CMK (cell line): ENCODE measurements at places on chromosomes 6 and 20.

DNA sequence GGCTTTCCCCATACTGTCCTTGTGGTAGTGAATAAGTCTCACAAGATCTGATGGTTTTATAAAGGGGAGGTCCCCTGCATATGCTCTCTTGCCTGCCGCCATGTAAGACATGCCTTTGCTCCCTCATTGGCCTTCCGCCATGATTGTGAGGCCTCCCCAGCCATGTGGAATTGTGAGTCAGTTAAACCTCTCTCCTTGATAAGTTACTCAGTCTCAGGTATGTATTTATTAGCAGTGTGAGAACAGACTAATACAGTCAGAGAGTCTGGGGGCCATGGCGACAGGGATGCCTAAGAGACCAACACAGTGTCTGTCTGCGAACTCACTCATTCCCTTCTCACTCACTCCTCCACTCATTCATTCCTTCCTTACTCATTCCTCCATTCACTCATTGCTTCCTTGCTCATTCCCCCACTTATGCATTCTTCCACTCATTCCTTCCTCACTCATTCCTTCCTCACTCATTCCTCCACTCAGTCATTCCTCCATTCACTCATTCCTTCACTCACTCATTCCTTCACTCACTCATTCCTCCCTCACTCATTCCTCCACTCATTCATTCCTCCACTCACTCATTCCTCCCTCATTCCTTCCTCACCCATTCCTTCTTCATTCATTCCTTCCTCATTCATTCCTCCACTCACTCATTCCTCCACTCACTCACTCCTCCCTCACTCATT is 137.5 kb upstream of the AGPAT4 start:
- DNase-seq, result no peak

DNA sequence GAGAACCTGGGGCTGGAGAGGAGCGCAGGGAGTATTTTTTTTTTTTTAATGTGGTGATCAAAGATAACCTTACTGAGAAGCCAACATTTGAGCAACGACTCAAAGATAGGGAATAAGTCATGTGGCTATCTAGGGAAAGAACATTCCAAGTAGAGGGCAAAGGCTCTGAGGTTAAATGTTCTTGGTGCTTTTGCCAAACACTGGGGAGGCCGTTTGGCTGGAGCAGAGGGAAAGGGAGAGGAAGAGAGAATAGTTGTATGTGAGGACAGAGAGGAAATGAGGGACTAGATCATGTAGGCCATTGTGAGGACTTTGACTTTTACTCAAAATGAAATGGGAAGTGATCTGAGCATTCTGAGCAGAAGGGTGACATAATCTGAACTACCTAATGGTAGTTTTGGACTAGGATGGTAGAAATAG is 27.8 kb downstream of the ACSS2 start:
- DNase-seq, result no peak

GRCh38 chr6:75308250-75308988 is 23.8 kb upstream of the TMEM30A start:
- DNase-seq, result no peak

DNA sequence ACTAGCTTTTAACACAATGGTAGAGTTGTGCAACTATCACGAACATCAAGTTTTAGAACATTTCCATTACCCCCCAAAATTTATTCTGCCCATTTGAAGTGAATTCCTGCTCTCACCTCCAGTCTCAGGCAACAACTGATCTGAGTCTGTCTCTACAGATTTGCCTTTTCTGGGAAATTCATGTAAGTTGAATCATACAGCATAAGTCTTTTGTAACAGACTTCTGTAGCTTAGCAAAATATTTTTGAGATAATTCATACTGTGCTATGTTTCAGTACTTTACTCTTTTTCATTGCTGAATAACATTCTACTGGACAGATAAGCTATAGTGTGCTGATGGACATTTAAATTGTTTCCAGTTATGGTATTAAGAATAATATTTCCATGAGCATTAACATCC is 447.3 kb upstream of the GJE1 start:
- DNase-seq, result no peak

- DNase-seq, result no peak
These were observed 75.6 kb upstream of the RNF24 start for GRCh38 chr20:4090756-4091489.

- DNase-seq, result no peak
These were observed 107.9 kb downstream of the MYO6 start for GRCh38 chr6:75856902-75857301.

DNA sequence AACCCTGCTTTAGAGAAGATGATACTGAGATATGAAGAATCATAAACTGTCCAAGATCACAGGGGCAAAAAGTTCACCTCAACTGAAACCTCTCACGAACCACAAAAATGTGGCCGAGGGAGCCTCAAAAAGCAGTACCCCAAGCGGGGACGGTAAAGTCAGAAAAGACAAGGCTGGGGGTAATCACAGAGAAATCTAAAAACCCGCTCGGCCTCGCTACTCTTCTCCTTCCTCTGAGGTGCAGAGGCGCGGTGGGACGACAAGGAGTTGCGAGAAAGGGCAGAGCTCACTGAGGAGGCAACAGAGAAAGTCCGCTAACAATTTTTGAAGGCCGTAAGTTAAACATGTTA is 356 bp upstream of the IRAK1BP1 start:
- no peak for DNase-seq

DNA sequence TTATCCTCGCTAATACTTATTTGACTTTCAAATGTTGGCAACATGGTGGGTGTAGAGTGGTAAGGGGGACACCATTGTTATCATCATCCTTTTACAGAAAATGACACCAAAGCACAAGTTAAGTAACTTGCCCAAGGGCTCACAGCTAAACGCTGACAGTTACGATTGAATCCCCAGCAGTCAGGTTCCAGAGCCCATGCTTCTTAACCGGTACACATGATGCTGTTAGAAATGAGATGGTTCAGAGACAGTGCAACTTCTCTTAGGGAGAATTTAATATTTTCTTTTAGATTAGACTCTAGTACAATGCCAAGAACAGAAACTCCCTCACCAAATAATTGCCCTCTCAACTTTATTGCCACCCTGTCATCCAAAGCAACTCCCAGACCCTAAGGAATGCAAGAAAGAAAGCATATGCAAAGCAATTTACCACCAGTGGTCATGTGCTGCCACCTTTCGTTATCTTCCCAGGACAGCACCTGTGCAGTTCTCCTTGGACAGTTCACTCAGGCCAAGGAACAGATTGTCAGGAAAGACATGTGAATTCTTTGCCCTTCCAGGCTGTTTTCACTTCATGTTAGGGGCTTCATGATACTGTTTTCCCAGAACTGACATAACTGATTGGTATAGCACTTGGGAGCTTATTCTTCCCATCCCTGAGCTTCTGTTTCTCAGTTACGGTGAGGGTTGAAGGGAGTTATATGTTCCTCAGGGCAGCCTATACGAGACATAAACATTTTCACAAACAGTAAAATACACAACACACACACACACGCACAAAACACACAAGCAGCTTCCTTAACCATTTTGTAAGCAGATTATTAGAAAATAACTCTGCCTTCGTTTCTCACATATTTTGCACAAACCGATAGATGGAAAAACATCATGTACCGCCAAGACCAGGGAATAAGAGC is 5.1 kb downstream of the HLA-DMA start:
- DNase-seq, result no peak

GRCh38 chr6:2468601-2468955 is 223.2 kb upstream of the GMDS start:
- no peak for DNase-seq

GRCh38 chr6:90939906-90940305 is 353.0 kb upstream of the MAP3K7 start:
- no peak for DNase-seq
